ENCODE measurements at places on chromosomes 5 and 9.
A peak's percentile ranks its signal among the peaks of the same experiment; 100 is the strongest.

GRCh38 chr5:177530638-177531037 is 13.9 kb upstream of the DDX41 start:
- DNase-seq, result no peak

- no peak for DNase-seq
Measured at GRCh38 chr5:74041913-74042312, 415.9 kb downstream of the ARHGEF28 start.

GRCh38 chr5:78699552-78700153 is 51.1 kb upstream of the LHFPL2 start:
- DNase-seq, result peak; percentile 88

DNA sequence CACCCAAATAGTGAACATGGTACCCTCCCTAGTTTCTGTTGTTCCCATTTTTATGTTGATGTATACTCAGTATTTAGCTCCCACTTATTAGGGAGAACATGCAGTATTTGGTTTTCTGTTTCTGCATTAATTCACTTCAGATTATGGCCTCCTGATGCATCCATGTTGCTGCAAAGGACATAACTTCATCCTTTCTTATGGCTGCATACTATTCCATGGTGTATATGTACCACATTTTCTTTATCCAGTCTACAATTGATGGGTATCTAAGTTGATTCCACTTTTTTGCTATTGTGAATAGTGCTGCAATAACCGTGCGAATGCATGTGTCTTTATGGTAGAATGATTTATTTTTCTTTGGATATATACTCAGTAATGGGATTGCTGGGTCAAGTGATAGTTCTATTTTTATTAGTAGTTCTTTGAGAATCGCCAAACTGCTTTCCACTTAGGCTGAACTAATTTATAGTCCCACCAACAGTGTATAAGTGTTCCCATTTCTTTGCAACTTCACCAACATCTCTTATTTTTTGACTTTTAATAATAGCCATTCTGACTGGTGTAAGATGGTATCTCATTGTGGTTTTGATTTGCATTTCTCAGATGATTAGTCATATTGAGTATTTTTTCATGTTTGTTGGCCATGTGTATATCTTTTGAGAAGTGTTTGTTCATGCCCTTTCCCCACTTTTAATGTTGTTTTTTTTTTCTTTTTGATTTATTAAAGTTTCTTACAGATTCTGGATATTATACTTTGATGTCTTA is 79.6 kb downstream of the SMIM15 start:
- DNase-seq, result peak; percentile 15

DNA sequence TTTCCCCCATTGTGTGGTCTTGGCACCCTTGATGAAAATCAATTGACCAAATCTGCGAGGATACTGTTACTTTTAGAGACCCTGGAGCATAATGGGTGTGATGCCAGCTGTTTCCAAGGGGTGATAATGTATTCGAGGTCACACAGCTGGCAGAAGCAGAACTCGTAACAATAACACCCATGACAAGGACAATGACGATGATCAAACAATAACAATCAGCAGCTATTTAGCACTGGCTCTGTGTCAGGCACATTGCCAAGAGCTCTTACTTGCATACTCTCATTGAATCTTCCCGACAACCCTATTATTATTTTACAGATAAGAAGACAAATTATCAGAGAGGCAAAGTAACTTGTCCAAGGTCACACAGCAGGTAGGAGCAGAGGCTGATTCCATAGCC is 223.7 kb upstream of the MSX2 start:
- DNase-seq, result no peak

GRCh38 chr5:150538007-150538917 is 30.3 kb downstream of the NDST1 start:
- DNase-seq, result peak; percentile 48

DNA sequence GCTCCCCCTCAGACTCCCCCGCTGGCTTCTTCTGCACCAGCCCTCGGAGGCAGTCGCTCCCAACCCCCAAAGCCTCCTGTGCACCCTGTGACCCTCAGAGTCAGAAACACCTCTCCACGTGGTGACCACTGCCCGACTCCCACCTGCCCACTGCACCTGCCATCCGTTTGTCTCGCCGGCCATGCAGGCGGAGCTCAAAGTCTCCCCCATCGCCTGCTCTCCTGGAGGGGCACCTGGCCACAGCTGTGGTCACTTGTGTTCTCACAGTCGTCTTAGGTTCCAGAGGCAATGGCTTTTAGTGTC is 38.2 kb downstream of the MRPL36 start:
- DNase-seq, result no peak

DNA sequence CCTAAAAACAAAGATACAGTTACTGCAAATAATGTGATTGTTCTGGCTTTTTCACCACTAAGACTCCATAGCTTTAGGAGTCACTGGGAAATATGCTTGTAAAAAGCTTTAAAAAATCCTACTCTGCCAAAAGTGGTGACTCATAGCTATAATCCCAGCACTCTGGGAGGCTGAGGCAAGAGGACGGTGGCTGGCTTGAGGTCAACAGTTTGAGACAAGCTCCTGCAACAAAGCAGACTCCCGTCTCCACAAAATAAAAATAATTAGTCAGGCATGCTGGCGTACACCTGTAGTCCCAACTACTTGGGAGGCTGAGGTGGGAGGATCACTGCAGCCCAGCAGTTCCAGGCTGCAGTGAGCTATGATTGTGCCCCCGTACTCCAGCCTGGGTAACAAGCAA is 406.4 kb downstream of the HTR1A start:
- peak; percentile 19 for DNase-seq

DNA sequence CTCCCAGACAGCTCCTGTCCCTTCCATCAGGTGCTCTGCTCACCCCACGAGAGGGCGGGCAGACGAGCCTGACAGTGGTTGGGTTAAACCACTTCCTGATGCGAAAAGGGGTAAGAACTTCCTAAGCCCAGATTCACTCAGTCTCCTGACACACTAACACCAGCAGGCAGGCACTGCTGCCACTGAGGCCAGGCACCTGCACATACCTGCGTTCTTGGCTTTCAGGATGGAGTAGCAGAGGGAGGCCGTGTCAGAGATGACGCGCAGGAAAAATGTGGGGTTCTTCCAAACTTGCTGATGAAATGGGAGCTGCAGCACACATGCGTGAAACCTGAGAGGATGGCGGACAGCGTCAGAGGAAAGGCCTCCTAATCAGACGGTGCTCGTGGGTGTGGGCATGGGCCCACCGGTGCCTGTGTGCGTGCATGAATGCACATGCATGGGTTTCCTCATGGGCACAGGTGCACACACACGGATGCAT is 29.9 kb downstream of the SLC6A18 start:
- DNase-seq, result no peak

DNA sequence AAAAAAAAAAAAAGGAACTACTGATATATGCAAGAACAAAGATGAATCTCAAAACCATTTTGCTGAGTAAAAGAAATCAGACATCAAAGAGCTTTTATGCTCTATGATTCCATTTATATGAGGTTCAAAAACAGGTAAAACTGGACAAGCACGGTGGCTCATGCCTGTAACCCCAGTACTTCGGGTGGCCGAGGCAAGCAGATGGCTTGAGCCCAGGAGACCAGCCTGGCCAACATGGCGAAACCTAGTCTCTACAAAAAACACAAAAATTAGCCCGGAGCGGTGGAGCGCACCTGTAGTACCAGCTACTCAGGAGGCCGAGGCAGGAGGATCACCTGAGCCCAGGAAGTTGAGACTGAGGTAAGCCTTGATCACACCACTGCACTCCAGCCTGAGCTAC is 7.8 kb downstream of the PTBP3 start:
- no peak for DNase-seq

GRCh38 chr9:114972510-114973136 is 42.2 kb upstream of the TNFSF8 start:
- no peak for DNase-seq

DNA sequence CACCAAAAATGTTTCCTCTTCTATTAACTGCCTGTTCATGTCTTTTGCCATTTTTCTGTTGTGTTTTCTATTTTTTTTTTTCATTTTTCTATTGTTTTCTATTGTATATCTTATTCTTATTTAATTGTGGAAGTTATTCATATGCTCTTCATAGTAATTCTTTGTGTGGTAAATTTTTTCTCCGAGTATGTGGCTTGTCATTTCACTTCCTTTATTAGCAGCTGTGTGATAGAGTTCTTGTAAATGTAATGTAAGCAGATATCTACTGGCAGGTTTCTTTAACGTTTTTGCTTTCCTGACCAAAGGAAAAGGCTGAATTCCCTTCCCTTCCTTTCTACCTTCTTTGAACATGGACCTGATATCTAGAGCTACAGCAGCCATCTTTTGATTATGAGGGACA is 5.8 kb upstream of the PLPP1 start:
- no peak for DNase-seq

GRCh38 chr5:148697180-148697808 is 43.0 kb upstream of the HTR4 start:
- peak; percentile 17 for DNase-seq

GRCh38 chr5:9841516-9842170 is 211.5 kb upstream of the TAS2R1 start:
- no peak for DNase-seq

DNA sequence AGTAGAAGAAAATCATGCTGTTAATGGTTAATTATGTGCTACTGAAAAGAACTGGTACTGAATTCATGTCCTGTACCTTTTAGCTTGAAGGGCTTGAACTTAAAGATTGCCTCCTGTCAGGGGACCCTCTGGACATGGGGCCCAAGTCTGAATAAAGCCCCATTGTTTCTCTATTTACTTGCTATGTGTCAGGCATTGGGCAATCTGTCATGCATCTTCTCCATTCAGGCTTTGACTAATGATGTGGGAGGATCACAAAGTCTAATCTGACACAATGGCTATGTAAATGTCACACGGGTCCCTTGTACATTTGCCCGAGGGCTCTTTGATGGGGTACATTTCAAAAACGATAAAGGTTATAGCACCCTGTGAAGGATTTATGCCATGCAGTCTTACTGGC is 64.0 kb upstream of the TUSC1 start:
- no peak for DNase-seq

DNA sequence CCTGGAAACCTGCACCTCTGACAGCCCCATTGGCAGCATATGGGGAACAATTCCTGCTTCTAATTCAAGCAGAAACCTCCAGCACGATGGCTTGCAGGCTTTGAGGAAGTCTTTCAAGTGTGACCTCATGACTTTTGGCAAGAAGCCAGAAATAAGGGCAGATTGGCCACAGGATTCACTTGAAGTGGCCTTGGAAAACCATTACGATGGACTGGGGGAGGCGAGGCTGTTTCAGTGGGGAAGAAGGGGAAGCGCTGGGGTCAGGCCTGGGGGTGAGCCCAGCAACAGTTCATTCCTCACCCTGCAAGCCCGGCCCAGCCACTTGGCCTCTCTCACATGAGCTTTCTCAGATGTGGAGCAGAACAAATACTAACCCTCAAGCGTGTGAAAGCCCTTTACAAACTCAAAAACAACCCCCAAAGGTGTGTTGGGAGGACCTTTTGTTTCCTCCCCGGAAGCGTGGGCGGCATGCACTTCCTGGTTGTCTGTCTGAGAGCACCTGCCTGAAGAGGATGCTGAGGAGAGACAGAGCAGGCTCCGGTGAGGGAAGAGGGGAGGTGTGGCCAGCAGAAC is 26.9 kb upstream of the EEIG1 start:
- DNase-seq, result peak; percentile 39
